NCI-H1417 (cell line): ENCODE measurements at places on chromosomes 3 and 15.

DNA sequence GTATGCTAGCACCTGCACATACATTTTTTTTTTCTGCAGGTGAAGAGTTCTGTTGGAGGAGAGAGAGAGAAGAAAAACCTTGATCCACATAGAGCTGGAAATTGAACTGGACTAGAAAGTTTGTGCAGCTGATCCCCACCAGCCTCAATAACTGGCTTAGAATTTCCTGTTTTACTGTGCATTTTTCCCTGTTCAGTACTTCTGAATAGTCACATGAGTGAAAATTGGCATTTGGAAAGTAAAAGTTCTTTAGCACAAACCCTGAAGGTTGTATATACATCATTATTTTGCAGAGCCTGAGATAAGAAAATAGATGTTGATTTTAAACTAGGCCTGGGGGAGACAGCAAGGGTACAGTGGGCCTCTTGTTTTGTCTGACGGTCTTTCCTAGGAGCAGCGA lies 42.3 kb downstream of the GHSR start:
- DNase-seq, result no peak

- DNase-seq, result no peak
Observed at GRCh38 chr15:97521381-97522285, 438.9 kb upstream of the ARRDC4 start.

GRCh38 chr3:152970851-152971250 lies 135.9 kb downstream of the P2RY1 start:
- DNase-seq, result no peak

GRCh38 chr3:52842424-52842823 lies 7.6 kb upstream of the MUSTN1 start:
- DNase-seq, result no peak

DNA sequence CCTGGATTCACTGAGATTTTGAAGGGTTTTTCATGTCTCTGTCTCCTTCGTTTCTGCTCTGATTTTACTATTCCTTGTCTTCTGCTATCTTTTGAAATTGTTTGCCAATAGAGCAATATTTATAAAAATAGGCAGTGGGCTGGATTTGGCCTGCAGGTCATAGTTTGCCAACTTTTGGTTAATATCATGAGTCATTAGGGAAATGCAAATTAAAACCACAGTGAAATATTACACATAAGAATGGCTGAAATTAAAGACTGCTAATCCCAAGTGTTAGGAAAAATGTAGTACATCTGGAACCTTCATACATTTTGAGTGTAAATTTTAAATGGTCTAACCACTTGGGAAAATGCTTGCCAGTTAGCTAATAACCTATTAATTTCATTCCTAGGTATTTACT lies 56.3 kb downstream of the ABI3BP start:
- DNase-seq, result no peak

- DNase-seq, result no peak
Observed at GRCh38 chr15:89566181-89566580, 9.1 kb upstream of the TICRR start.

- no peak for DNase-seq
Observed at GRCh38 chr3:132880986-132881385, 157.2 kb upstream of the TMEM108 start.

- DNase-seq, result peak; percentile 71
Observed at GRCh38 chr3:54122324-54123002, at the start of gene CACNA2D3. Gene CACNA2D3 (plus strand): TSS chr3:54122552.
